Neural progenitor cell (in vitro differentiated cells): ENCODE measurements at places on chromosomes 12 and 14. TPM values are rescaled to one million over a fixed set of nuclear protein-coding genes. Genes with fewer than 3 reads are reported as not detected.

DNA sequence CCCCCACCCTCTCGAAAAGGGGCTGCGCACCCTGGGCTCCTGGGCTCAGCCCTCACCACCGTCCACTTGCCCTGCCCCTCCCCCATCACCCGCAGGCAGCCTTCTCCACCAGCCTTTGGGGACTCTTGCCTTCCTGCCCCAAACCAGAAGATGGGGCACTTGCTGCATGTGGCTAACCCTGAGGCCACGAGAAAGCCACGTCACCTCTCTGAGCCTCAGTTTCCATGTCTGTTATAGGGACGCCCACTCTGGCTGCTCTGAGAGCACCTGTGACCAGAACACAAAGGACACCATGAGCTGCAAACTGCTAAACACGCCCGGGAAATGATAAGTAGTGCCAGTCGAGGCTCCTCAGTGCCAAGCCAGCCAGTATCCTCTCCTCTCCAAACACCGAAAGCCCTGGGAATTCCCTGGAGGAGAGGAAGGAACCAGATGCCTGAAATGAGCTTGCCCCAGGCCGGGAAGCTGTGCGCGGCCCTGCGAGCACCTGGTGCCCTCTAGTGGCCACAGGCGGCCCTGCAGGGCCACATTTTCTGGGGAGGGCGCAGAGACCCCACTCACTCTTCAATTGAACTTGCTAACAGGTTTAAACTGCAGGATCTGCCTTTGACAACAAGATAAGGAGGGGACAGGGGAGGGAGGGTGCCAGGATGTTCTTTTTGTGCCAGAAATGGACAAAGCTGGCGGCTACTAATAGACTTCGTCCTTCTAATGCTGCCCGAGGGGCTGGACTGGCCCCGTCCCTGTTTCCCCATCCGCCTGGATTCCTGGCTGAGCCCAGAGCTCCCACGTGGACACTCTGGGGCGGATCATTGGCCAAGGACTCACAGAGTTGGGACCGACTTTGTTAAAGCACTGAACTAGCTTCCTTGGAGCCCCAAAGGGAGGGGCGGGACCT lies 10.2 kb upstream of the SERPINA9 start:
- H3K4me3 ChIP-seq = peak overlapping the region; percentile 48
- peaks cover 11% of the 10 kb centered on the region for H3K4me1 ChIP-seq
- H3K36me3 ChIP-seq = no peaks in the 10 kb centered on the region
- no peaks in the 10 kb centered on the region for H3K27me3 ChIP-seq
- H3K27ac ChIP-seq = no peak overlapping the region

DNA sequence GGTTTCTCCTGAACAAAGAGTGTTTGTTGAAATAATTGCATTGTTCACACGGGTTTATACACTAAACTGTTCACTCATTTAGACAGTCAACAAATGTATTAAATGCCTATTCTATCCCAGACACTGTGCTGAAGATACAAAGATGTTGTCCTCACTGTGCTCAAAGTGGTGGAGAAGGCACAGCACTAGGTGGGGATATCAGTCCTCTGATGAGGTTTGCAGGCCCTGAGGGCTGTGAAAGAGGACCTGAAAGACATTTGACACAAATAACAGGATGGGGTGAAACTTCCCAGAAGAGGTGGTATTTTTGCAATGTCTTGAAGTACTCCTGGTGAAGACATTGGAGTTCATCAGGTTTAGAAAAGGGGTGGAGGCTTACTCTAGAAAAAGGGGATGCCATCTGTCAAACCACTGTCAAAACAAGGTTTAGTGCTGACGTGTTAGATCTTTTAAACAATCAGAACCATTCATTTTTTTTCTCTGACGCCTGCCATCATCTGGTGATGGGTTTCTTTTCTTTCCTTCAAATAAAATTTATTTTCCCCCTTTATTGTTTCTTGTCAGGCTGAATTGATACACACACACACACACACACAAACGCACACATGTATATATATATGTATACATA lies 69.5 kb downstream of the ACSS3 start:
- no peak for DNase-seq
- H3K4me3 ChIP-seq = no peak overlapping the region
- no peaks in the 10 kb centered on the region for H3K27me3 ChIP-seq
- no peak overlapping the region for H3K27ac ChIP-seq

DNA sequence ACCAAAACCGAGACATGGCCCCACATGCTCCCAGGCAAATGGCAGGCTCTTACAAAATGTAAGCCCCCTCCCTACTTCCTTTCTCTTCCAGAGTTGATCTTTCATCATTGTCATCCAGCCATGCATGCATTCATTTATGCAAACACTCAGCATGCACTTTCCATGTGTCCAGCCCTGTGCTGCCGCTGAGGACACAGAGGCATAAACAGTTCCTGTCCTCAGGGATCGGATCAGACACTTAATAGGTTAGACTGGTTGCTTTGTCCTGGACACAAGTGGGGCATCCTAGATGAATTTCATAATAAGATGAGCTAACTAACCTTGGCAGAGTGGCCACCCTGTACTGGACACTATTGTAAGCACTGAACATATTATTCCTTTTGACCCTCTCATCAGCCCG lies 23.1 kb downstream of the PRIMA1 start:
- no peak overlapping the region for H3K27ac ChIP-seq
- H3K4me1 ChIP-seq = peaks cover 17% of the 10 kb centered on the region
- H3K4me3 ChIP-seq = no peak overlapping the region
- DNase-seq = peak; percentile 36
- no peaks in the 10 kb centered on the region for H3K36me3 ChIP-seq

DNA sequence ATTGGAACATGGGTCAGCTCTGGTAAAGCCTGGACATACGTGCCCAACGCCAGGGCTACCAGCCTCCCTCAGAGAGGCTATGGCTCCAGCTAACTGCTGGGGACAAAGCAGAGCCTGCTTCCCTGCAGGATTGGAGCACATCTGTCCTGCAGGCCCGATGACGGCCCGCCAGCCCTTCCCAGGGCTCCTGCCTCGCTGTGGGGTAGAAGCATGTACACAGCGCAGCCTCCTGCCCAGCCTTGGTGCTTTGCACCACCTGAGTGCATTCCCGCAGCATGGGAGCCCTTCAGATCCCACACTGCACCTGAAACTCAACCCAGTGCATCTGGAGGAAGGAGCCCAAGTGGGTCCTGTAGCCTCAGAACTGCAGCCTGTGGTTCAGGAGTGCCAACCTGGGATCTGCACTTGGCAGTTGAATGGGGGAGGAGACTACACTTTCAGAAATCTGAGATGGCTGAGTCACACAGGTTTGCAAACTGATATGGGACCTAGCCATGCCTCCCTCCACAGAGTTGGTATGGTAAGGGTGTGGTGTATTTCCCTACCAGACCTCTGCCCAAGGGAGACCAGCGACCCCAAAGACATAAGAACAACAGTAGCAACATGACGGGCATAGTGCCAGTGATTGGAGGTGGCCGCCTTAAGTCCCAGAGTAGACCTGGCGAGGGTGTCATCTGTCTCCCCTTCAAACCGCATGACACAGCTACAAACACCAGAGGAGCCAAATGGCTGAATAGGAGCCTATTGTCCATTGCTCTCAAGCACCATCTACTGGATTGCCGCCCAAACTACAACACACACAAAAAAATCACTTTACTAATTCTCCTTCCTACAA lies 273.9 kb upstream of the MIS18BP1 start:
- H3K36me3 ChIP-seq = no peaks in the 10 kb centered on the region
- no peak overlapping the region for H3K27ac ChIP-seq
- H3K27me3 ChIP-seq = no peaks in the 10 kb centered on the region
- no peaks in the 10 kb centered on the region for H3K4me1 ChIP-seq

GRCh38 chr12:11228296-11228879 lies 41.1 kb downstream of the PRB3 start:
- H3K36me3 ChIP-seq = no peaks in the 10 kb centered on the region
- no peak overlapping the region for H3K4me3 ChIP-seq
- H3K27ac ChIP-seq = no peak overlapping the region
- no peaks in the 10 kb centered on the region for H3K27me3 ChIP-seq

DNA sequence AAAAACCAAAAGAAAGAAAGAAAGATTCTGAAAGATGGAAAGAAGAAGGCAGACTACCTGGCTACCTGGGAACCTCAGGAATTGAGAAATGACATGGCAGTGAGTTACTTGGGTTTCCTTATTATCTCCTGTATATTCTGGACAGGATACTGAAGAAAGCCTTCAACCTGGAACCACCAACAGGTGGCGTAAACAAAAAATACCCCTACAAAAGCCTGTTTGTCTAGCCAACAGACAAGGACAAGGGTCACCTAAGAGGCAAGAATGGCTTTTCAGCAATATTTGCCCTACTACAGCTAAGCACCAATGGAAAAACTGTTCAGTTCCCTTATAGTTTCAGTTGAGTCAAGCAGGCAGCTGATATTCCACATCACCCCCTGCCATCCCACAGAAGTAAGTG lies 274.9 kb downstream of the GPHN start:
- no peaks in the 10 kb centered on the region for H3K4me1 ChIP-seq
- no peak overlapping the region for H3K27ac ChIP-seq
- H3K36me3 ChIP-seq = no peaks in the 10 kb centered on the region
- no peaks in the 10 kb centered on the region for H3K27me3 ChIP-seq
- H3K4me3 ChIP-seq = no peak overlapping the region
- no peak for DNase-seq

DNA sequence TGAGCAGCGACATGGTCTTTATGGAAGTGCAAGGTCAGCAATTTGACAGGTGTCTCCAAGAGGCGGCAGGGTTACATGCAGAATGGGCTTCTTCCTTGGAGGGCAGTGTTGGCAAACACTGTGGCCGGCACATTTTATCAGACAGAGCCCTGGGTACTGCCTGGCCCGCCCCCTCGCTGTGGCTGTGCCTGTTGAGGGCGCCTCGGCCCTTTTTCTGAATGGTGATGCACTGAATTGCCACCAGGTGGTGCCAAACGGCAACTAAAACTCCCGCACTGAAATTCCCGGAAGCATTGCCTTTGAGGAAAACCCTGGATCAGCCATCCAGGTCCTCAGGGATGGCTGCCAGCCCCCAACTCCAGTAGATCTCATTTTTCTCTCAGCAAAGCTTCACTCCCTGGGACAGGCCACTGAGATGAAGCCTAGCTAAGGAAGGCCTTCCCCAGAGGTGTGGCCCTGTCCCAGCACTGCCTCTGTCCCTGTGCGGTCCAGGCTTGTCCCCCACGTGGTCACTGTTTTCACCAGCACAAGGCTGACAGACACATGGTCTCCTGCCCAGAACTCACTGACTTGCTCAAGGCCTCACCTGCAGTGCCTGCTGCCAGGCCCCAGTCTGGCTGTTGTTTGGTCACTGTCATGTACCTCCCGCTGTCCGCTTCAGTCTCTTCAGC lies 73.6 kb downstream of the TESC start:
- H3K27ac ChIP-seq = no peak overlapping the region
- no peaks in the 10 kb centered on the region for H3K36me3 ChIP-seq
- H3K4me3 ChIP-seq = no peak overlapping the region
- no peaks in the 10 kb centered on the region for H3K4me1 ChIP-seq
- no peaks in the 10 kb centered on the region for H3K27me3 ChIP-seq

GRCh38 chr14:91878274-91878673 lies 10.9 kb upstream of the TC2N start:
- H3K27ac ChIP-seq = no peak overlapping the region
- no peak overlapping the region for H3K4me3 ChIP-seq
- H3K4me1 ChIP-seq = no peaks in the 10 kb centered on the region
- H3K36me3 ChIP-seq = no peaks in the 10 kb centered on the region

DNA sequence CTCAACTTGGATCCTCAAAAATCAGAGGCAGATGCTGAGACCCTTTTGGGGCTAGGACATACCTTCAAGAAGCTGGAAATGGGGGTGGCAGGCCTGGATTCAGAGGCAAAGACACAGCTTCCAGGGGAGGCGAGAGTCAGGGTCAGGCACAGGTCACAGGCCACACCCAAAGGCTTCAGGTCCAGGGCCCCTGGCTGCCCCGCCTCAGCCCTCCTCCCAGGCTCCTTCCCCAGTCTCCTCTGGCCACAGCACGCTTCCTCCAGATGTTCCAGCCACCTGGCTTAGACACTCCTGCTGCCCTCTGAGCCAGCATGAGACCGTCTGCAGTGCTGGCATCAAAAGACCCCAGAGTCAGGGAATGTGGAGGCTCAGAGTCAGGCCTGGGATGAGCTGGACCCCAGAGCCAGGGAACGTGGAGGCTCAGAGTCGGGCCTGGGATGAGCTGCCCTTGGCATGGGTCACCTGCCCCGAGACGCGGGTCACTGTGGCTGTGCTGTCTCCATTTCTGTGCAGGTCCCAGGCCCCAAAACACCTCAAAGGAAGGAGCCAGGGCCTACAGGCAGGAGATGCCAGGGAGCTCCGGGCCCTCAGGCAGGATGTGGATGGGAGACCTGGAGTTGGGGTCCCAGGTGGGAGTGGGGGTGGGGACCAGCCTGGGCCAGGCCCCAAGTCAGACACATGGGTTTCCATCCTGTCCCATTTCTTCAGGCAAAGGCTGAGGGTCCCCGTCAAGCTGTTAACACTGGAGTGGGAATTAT lies 58.9 kb downstream of the DIO3 start:
- no peak overlapping the region for H3K4me3 ChIP-seq
- no peaks in the 10 kb centered on the region for H3K36me3 ChIP-seq
- H3K4me1 ChIP-seq = peaks cover 10% of the 10 kb centered on the region
- H3K27me3 ChIP-seq = peaks cover 15% of the 10 kb centered on the region

- no peak for DNase-seq
- peaks cover 22% of the 10 kb centered on the region for H3K36me3 ChIP-seq
- H3K4me1 ChIP-seq = peaks cover 27% of the 10 kb centered on the region
Observed at GRCh38 chr12:14400599-14400998, 35.1 kb downstream of the ATF7IP start.

DNA sequence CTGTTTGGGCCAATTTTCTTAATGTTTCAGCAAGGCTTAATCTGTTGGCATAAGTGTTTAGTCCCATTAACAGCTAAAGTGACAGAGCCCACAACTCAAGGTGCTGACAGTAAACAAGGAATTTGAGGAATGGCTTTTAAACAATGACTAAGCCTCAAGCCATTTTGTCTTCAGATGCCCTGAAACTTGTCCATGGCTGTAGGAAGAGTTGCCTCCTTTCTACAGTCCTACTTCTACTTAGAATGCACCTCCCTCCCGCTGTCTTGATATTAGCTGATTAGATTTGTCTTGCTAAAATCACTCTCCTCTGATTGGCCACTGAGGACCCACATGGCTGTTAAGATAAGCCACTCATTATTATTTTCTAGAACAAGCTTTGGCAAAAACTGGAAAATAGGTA lies 188.4 kb upstream of the OTX2 start:
- H3K36me3 ChIP-seq = no peaks in the 10 kb centered on the region
- peak overlapping the region; percentile 6 for H3K4me3 ChIP-seq
- peak overlapping the region; percentile 43 for H3K27ac ChIP-seq
- DNase-seq = peak; percentile 68
- H3K27me3 ChIP-seq = no peaks in the 10 kb centered on the region

- H3K27me3 ChIP-seq = no peaks in the 10 kb centered on the region
- no peaks in the 10 kb centered on the region for H3K36me3 ChIP-seq
- H3K4me3 ChIP-seq = no peak overlapping the region
- H3K4me1 ChIP-seq = peaks cover 59% of the 10 kb centered on the region
- no peak overlapping the region for H3K27ac ChIP-seq
Observed at GRCh38 chr14:99879401-99880295, 86.4 kb downstream of the EML1 start.

GRCh38 chr12:27338473-27338872 lies 5.8 kb downstream of the BMAL2 start:
- no peak for DNase-seq
- peaks cover 5% of the 10 kb centered on the region for H3K4me1 ChIP-seq
- no peak overlapping the region for H3K4me3 ChIP-seq
- no peaks in the 10 kb centered on the region for H3K36me3 ChIP-seq
- H3K27ac ChIP-seq = no peak overlapping the region

- H3K4me3 ChIP-seq = no peak overlapping the region
- DNase-seq = no peak
- no peaks in the 10 kb centered on the region for H3K36me3 ChIP-seq
- H3K27me3 ChIP-seq = no peaks in the 10 kb centered on the region
- H3K4me1 ChIP-seq = no peaks in the 10 kb centered on the region
Observed at GRCh38 chr12:115199831-115200230, 515.9 kb upstream of the TBX3 start.

The NDUFA9 gene
- total RNA-seq = 46.4 and 67.7 TPM in 2 replicates

The ITGA7 gene
- 43.4 and 75.2 TPM in 2 replicates for total RNA-seq

The MYO1H gene
- not detected in 2 replicates for total RNA-seq

The SAMD15 gene
- 2.2 and 2.4 TPM in 2 replicates for total RNA-seq
